ENCODE measurements at places on chromosomes 7 and 10. TPM values are rescaled to one million over a fixed set of nuclear protein-coding genes. Genes with fewer than 3 reads are reported as not detected.

Gene PRKCQ
- total RNA-seq: 3.2 TPM

Gene ANKRD30A
- not detected for total RNA-seq

Gene NPVF
- total RNA-seq: not detected

Gene PNLIPRP1
- total RNA-seq: not detected

Gene SSC4D
- 0.37 TPM for total RNA-seq

Gene OR6V1
- total RNA-seq: not detected

Gene CRHR2
- 0.16 TPM for total RNA-seq

Gene HSPA12A
- 24.4 TPM for total RNA-seq

Gene SPDYE18
- 0.63 TPM for total RNA-seq

Gene ZC3HAV1L
- total RNA-seq: 37.4 TPM

Gene GPR85
- total RNA-seq: 15.3 TPM

Gene PNLIPRP3
- total RNA-seq: not detected

Gene CHAT
- not detected for total RNA-seq

Gene TMEM184A
- 9.7 TPM for total RNA-seq

Gene GSTK1
- total RNA-seq: 84.8 TPM

Gene OR2A42
- 0.42 TPM for total RNA-seq

Gene NOM1
- 24.7 TPM for total RNA-seq

Gene FANK1
- total RNA-seq: 2.0 TPM

Gene LBX1
- not detected for total RNA-seq

Gene GRM3
- total RNA-seq: 0.21 TPM

Gene SPDYE2
- 0.16 TPM for total RNA-seq

Gene ENTPD1
- total RNA-seq: 85.3 TPM

Gene BICC1
- 45.3 TPM for total RNA-seq

Gene FAM180A
- 0.63 TPM for total RNA-seq

Gene CCL24
- total RNA-seq: not detected

Gene HOXA4
- total RNA-seq: 1.0 TPM

Gene GIMAP6
- 29.5 TPM for total RNA-seq

Gene CYP2C18
- total RNA-seq: not detected

Gene AKR1D1
- total RNA-seq: not detected

Gene GRID2IP
- 0.32 TPM for total RNA-seq
